ENCODE measurements at places on chromosomes 6 and 20.
A peak's percentile ranks its signal among the peaks of the same experiment; 100 is the strongest.

- no peak for DNase-seq
Observed at GRCh38 chr6:107196152-107196551, 80.8 kb upstream of the BEND3 start.

GRCh38 chr6:108437821-108438220 is 122.9 kb upstream of the FOXO3 start:
- no peak for DNase-seq

- no peak for DNase-seq
Observed at GRCh38 chr6:153096792-153097191, 34.3 kb downstream of the RGS17 start.

DNA sequence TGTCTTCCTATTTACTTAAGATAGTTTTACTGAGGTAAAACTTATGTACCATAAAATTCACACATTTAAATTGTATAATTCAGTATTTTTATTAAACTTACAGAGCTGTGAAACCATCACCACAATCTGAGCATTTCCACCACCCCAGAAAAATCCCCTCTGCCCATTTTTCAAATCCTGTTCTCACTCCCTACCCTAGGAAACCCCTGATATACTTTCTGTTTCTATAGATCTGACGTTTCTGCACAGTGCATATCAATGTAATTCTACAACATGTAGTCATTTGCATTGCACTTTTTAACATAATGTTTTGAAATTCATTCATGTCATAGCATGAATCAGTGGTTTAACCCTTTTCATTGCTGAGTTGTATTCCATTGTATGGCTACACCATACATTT is 96.7 kb upstream of the OPRM1 start:
- DNase-seq: no peak

GRCh38 chr20:3203315-3204123 is 963 bp downstream of the DDRGK1 start:
- DNase-seq: no peak

DNA sequence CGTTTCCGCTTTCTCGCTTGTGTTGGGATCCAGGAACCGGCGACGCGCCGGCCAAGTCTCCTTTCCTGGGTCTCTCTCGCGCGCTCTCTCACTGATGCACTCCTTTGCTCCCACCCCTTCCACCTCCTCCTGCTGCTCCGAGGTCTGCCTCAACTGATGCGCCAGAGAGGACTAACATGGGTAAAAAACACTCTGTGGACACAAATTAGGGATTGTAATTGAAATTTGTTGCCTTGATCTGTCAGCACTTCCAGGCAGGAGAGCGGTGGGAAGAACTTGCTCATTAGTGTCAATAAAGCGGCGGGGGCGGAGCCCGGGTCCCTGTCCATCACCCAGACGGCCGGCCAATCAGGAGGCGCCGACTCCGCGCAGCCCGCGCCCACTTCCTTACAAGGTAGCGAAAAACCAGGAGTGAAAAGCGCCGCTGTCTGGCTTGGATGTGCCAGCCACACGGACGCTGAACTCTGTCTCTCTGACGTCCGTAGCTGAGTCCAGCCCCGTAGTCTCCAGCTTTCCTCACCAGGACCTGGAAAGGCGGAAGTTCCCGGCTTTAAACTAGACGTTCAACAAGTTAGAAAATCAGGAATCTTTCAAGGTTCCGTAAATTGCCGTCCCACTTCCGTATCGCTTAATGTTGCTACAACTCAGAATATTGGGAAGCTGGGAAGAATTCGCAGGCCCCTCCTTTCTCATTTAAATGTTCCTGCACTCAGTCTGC is at the start of gene TBX18:
TBX18 (minus strand) TSS at position 267 of the 718 bp plus-strand sequence. CDS start 417 bp downstream, outside the sequence.
- DNase-seq: peak; percentile 10

DNA sequence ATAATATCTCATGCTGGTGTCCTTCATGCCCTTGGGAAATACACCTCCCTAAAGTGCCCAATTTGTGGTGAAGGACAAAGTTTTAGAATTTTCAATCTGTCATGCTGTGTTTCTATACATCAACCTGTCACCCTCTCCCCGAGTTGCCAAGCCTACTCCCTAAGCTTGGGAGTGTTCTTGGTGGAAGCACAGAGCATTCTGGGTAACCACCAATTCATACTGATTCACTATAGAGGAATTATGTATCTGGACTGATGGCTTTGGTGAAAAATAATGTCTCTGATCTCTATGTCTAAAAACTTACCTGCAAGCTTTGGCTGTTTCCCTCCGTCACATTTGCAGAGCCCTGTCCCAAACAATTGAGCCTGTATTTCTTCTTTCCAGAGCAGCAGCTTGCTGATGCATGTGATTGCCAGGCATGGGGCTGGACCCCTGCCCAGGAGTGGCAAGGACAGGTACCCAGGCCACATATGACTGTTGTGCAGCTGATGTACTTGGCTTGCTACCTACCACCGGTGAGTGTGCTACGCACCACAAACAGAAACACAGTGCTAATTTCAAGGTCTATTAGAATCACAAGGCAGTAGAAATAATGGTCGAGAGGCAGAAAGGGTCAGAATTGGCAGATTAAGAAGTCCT is 202.8 kb upstream of the CITED2 start:
- DNase-seq: no peak

DNA sequence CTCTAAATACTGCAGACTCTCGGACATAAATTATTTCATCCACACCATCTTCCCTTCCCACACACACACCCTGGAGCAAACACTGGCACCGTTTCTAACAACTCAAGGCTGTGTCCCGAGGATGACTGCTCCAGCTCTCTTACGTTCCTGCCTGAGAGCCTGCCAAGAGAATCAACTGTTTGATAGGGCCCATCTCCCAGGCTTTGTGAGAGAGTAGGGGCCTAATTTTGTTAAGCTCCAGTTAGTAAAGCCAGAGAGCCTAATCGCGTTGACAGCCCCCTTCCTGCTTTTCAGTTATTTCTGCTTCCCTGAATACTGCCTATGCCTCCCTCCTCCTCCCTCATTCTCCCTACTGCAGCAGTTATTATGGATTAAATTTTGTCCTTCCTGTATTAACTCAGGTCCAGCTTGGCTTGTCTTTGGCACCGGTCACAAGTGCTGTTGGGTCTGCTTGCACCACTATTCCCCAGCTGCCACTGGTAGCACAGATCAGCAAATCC is 118.1 kb upstream of the TMEM181 start:
- no peak for DNase-seq

DNA sequence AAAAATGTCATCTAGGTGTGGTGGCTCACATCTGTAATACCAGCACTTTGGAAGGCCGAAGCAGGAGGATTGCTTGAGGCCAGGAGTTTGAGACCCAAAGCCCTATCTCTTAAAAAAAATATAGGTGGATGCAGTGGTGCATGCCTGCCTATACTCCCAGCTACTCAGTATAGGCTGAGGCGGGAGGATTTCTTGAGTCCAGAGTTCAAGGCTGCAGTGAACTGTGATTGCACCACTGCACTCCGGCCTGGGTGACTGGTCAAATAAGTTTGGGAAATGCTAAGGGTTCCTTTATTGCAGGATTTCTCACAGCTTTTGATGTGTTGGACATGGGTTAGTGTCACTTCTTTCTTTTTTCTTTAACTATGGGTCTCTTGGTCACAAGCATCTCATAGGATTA is 261.3 kb downstream of the PLCB1 start:
- no peak for DNase-seq

GRCh38 chr6:72374857-72375256 is 247.0 kb upstream of the KCNQ5 start:
- no peak for DNase-seq

DNA sequence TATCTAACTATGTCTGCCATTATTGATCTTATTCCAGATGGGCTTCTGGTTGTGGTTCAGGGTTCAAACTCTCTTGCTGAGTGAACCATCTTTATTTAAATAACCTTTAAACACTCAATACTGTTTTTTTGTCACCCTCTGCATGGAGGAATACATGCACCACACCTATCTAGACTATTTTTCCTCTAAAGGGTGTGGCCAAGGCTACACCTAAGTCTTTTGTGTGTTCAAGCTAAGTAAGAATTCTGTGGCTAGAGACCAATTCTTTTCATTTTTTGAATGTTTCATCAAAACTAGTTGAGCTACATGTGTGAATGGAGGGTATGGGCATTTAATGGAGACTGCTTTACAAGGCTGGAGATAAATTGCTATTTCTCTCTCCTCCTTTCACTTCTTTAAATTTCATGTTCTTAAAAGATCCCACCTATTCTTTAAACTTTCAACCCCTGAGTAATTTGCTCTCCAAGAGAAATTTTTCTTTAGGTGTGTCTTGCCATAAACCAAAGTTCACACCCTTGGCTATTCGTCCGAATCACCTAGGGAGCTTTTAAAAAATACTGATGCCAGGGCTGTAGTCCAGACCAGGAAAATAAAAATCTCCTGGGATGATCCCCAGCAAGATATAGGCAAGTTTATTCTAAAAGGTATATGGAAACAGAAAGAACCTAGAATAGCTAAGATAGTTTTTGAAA is 24.8 kb upstream of the MBOAT1 start:
- DNase-seq: no peak

DNA sequence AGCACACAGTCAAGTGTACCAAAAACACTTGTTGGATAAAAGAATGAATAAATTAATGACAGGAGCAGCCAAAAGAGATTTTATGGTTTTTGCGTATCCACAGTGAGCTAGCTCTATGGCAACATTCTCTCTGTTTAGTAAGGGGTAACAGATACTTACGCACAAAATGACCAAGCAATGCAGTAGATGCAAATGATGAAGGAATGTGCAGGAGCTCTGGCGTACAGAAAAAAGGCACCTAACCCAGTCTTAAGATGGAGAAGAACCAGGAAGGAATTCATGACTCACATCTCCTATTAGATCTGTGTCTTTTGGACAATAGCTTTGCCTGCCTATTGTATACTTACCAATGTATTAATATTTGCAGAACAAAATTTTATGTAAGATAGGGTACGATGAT is 191.9 kb upstream of the PREP start:
- DNase-seq: no peak

DNA sequence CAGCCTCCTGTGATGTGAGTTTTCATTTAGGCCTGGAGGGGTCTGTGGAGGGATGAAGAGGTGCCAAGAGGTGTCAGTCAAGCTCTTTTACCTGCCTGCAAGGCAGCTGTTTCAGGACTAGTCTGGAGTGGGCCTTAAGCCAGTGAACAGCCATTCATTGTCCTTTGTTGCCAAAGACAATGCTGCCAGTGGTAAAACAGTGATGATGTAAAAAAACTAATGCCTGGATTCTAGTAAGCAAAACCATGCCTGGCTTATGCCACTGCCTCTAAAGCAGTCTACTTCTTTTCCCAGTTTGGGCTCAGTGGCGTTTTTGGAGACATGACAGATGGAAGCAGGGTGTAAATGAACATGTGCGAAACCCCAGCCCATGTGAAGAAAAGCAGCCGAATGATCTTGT is 93.5 kb upstream of the KCNK16 start:
- DNase-seq: no peak

GRCh38 chr6:10793035-10793434 is 45.3 kb downstream of the MAK start:
- no peak for DNase-seq

DNA sequence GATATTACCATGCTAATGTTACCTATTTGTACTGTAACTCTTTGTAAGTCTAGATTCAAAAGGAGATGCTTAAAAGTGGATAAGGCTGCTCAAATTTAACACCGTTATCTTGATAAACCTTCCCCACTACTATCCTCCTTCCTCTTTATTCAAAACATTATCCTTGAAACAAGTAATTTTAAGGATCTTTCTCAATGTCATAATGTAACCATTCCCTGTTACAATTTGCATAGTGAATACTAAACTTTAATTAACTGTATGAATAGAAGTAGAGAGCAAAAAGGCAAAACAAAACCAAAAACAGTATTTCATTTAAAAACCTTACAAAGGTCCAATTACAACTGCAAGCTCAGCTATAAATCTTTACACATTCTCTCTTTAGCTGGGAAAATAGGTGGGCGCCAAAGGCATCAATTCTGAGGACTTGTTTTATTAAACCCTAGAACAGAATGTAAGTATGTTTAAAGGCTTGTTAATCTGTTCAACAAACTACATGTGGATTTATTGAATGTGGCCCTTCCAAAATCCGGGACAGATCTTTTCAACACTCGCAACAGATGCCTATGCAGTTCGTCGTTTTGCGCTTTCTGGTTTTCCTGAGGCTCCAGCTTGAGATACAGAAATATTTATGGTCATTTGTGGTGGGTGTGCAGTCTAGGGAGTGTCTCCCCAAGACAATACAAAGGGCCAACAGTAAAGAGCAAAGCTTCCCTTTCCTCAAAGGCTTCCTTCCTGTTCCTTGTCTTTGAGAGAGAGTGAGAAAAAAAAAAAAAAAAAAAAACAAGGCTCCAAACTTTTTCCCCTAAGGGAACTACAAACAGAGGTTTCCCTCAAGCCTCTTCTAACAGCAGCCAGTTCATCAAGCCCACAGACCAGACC is 15.1 kb downstream of the KIF13A start:
- DNase-seq: no peak

DNA sequence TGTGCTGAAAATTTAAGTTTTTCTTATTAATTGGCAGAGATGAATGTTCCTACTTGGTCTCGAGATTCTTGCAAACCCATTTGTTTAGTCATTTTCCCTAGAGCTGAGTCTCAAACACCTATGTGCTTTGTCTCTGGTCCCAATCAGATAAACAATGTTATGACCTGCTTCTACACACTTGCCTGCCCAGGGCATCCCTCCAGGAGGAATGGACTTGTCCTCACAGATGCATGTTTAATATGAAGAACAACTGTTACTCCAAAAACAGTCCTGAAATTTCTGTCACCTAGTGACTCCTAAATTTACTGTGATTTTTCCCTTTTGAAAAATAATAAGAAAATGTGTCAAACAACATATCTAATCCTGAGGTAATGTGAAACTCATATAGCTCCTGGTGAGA is 43.7 kb downstream of the HDGFL1 start:
- no peak for DNase-seq

GRCh38 chr6:110934381-110934898 is 24.1 kb upstream of the GTF3C6 start:
- no peak for DNase-seq

DNA sequence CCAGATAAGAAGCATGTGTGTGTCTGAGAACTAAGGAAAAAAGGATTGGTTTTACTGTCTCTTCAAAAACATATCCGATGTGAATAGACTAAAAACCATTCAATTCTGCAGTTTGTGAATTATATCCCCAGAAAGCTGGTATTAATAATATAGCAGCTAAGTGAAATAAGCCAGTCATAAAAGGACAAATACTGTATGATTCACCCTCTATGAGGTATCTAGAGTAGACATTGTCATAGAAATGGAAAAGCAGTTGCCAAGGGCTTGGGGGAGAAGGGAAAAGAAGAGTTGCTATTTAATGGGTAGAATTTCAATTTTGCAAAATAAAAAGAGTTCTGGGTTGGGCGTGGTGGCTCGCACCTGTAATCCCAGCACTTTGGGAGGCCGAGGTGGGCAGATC is 137.5 kb downstream of the ATXN1 start:
- DNase-seq: no peak

- DNase-seq: no peak
Observed at GRCh38 chr6:112274774-112275173, 20.4 kb upstream of the LAMA4 start.

DNA sequence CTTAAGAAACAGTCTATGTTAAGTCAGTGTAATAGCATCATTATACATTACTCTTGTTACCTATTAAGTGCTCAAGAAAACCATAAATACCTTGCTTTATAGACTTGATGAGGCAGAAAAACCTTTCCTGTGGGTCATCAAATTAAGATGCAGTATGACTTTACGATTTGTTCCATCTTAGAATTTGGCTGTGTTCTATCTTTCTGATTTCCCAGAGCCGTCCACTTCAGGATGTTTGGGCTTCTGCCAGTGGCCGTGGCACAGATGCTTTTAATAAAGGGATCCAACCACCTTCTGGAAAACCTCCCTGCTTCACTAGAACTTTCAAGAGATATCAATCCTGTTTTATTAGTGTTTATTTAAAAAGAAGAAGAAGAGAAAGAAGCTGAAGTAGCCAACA is 71.2 kb downstream of the PDE7B start:
- no peak for DNase-seq
